ENCODE measurements at places on chromosomes 2 and 18.

- no peak for DNase-seq
Measured at GRCh38 chr2:946073-946948, 4.3 kb upstream of the SNTG2 start.

DNA sequence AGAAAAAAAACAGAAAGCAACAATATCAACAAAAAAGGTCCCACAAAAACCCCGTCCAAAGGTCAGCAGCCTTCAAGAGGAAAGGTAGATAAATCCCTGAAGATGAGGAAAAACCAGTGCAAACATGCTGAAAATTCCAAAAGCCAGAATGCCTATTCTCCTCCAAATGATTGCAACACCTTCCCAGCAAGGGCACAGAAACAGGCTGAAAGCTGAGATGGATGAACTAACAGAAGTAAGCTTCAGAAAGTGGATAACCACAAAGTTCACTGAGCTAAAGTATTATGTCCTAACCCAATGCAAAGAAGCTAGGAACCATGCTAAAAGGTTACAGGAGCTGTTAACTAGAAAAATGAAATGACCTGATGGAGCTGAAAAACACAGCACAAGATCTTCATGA lies 226.4 kb upstream of the DSEL start:
- no peak for DNase-seq

- no peak for DNase-seq
Measured at GRCh38 chr2:105961599-105962146, 217.0 kb downstream of the NCK2 start.

DNA sequence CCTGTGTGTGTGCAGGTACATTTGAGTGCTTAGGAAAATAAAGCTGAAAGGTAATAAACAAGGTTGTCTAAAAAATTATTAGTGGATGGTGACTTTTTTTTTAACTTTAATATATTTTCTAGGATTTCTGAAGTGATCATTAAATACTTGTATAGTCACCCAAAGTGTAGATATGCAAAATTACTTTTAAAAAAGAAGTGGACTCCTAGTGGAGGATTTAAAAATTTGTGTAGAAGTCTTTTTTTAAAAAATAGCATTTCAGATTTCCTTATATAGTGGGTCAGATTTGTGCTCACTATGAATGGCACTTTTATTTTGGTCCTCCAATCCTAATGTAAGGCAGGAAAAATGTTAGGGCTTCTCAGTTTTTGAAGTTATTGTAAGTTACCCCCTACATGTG lies 3.9 kb downstream of the GORASP2 start:
- DNase-seq = no peak

DNA sequence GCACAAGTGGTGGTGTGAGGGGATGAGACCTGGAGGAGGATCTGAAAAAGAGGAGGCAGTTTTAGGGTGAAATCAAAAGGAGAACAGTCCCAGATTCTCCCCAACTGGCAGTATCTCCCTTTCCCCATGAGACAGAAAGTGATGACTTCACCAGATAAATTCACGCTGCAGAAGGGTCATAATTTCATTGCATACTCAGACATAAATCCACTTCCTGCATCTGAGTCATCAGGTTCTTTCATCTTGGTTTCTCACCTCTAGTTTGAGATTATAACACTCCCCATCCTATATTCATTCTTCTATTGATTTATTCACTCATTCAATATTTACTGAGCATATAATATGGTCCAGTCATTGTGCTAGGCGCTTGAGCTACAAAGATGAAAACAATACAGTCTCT lies 64.7 kb downstream of the CCDC148 start:
- DNase-seq = no peak

- no peak for DNase-seq
Measured at GRCh38 chr2:197308585-197308984, 2.0 kb downstream of the ANKRD44 start.

DNA sequence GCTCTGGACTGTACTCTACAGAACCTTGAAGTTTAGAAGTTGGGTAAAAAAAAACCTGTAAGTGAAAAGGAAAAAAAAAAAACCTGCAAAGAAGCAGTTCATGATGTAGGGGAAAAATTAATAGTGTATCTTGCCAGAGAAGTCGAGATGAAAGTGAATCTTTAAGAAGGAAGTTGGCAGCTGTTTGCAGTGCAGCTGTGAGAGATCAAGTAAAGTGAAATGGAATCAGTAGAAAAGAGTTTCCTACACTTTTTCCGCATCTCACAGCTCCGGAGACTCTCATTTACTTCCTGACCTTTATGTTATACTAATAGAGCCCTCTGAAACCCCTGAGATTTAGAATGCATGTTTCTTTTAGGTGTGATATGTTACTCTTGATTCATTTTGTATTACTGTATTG lies 19.2 kb downstream of the RNMT start:
- no peak for DNase-seq

DNA sequence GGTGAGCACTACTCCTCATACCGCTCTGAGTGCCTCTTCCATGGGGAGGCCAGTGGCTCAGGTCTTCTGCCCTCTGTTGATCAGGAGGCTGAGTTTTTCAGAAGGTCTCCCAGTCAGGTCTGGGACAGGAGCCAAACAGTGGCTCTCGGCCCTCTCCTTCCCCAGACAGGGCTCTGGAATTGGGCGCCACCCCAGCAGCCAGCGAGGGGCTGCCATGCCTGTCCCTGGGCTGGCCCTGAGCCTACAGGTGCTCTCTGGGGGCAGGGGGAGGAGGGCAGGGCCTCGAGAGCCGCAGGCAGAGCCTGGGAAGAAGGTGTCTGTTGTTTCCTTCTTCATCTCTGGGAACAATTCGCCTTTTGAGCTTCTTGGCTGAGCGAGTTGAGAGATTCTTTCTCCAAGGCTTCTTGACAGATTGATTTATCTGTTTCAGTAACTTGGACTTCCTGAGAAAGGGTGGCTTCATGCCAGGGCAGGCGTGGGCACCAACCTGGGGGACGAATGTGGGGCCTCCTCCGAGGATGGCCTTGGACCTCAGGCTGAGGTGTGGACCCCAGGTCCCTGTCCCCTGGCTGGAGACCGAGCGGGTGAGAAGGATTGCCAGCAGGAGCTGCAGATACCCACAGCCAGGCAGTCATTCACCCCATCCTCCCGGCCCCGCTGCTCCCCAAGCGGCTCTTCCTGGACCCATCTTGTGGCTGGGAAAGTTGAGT lies 64.7 kb upstream of the GLI2 start:
- no peak for DNase-seq

All from substantia nigra (tissue), 51 donors.